SJCRH30 (cell line): ENCODE measurements at places on chromosomes 7 and 10.

DNA sequence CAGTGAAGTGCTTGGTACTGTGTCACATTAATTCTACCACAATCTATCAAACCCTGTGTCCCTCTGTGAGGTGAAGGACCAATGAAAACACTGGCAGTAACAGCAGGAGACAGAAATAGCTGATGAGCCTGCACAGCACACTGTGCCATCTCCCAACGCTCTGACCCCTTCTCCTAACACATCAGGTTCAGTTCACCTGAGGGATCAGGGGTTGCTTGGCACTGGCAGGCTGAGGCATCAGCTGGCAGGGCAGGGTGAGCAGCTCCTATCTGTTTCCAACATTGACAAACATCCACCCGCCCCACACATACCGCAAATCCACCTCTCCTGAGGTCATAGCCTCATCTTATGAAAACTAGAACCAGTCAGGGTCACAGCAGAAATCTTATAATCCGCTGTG is 120.9 kb downstream of the ICA1 start:
- no peak overlapping the region for H3K27ac ChIP-seq
- H3K36me3 ChIP-seq = no peaks in the 10 kb centered on the region
- DNase-seq = no peak
- H3K4me1 ChIP-seq = no peaks in the 10 kb centered on the region; the same call in 1 of the 2 replicates
- no peak overlapping the region for H3K4me3 ChIP-seq
- no peaks in the 10 kb centered on the region for H3K27me3 ChIP-seq

DNA sequence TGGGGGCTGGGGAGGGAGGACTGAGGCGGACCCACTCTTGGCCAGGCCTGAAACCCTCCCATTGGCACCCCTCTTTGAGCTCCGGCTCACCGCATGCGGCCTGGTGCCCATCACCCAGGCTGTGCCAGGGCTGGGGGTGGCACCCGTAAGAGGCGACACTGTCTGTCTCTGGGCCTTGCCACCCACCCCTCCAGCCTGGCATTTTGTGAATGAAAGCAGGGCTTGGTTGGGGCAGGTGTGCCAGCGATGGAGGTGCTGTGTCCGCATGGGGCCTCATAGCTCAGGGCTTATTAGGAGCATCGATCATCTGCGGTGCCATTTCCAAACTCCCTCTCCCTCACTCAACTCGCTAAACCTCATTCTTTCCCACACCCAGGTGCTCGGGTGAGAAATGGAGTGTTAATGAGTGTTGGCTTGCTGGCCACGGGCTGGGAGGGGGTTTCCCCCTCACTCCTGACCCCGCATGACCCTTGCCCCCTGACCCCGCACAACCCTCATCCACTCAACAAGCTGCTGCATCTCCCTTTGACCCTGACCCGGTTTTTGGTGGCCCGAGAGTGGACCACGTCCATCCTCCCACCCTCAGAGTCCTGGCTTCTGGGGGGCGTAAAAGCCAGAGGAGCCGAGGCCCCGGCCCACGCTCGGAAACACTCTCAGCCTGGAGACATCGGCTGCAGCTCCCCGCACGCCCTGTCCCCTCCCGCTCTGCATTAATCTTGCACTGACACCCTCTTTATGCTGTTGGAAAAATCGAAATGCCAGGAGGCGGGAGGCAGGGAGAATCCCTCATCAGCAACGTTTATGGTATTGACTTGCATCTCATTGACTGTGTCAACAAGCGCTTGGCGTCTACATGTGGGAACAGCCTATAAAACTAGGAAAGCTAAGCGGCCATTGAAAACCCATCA is 161.2 kb downstream of the DNAJB6 start:
- H3K27ac ChIP-seq = no peak overlapping the region
- no peak overlapping the region for H3K4me3 ChIP-seq
- H3K36me3 ChIP-seq = no peaks in the 10 kb centered on the region
- peaks cover 9% of the 10 kb centered on the region; the same call in 1 of the 2 replicates for H3K27me3 ChIP-seq

DNA sequence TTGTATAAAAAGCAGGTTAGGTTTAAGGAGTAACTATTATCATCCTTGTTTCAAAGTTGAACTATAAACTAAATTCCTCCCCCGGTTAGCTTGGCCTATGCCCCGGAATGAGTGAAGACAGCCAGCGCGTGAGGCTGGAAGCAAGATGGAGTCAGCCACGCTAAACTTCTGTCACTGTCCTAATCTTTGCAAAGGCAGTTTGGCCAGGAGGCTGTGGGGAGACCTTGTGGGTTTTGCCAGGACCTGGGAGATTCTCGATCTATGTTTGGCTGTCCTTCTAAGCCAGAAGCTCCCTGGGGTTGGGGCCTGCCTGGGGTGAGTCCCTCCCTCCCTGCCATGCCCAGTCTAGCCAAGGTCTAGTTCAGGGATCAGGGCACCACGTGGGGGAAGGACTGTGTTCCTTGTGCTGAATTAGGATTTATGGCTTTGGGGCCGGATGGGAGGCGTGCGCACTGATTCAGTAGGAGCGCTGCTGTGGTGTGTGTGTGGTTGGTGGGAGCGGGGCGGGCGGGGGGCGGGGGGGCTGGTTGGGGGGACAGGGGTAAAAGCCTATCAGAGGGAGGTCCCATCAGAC is 871 bp upstream of the GTF2IRD1 start:
- no peaks in the 10 kb centered on the region for H3K27me3 ChIP-seq
- peak overlapping the region; percentile 89 for H3K4me3 ChIP-seq
- peaks cover 8% of the 10 kb centered on the region for H3K36me3 ChIP-seq
- H3K4me1 ChIP-seq = peaks cover 7% of the 10 kb centered on the region; the same call in 1 of the 2 replicates

- H3K4me1 ChIP-seq = no peaks in the 10 kb centered on the region
- H3K36me3 ChIP-seq = peaks cover 36% of the 10 kb centered on the region
- no peak for DNase-seq
- no peaks in the 10 kb centered on the region for H3K27me3 ChIP-seq
These were observed 15.9 kb downstream of the RP9 start for GRCh38 chr7:33093266-33093665.

- no peak overlapping the region for H3K4me3 ChIP-seq
- H3K27ac ChIP-seq = no peak overlapping the region
- DNase-seq = peak; percentile 54
- no peaks in the 10 kb centered on the region for H3K27me3 ChIP-seq
- H3K4me1 ChIP-seq = peaks cover 6% of the 10 kb centered on the region; the same call in 1 of the 2 replicates
These were observed 106.4 kb upstream of the SDK1 start for GRCh38 chr7:3194501-3195141.

GRCh38 chr7:66669088-66669487 is 40.4 kb downstream of the KCTD7 start:
- no peak overlapping the region for H3K27ac ChIP-seq
- peak; percentile 14 for DNase-seq
- no peaks in the 10 kb centered on the region for H3K27me3 ChIP-seq
- no peaks in the 10 kb centered on the region for H3K4me1 ChIP-seq

GRCh38 chr10:44370731-44371248 is 14.1 kb downstream of the CXCL12 start:
- DNase-seq = no peak
- no peak overlapping the region for H3K4me3 ChIP-seq
- H3K27me3 ChIP-seq = no peaks in the 10 kb centered on the region

- no peak overlapping the region for H3K27ac ChIP-seq
- DNase-seq = no peak
- no peaks in the 10 kb centered on the region for H3K27me3 ChIP-seq
- H3K4me3 ChIP-seq = no peak overlapping the region
- H3K36me3 ChIP-seq = no peaks in the 10 kb centered on the region
These were observed 73.4 kb downstream of the VIPR2 start for GRCh38 chr7:159071260-159071659.

- no peaks in the 10 kb centered on the region for H3K36me3 ChIP-seq
- no peak for DNase-seq
- no peak overlapping the region for H3K27ac ChIP-seq
These were observed 31.0 kb upstream of the NUB1 start for GRCh38 chr7:151310578-151310977.

GRCh38 chr10:19915816-19916215 is 99.6 kb downstream of the PLXDC2 start:
- H3K4me1 ChIP-seq = no peaks in the 10 kb centered on the region; the same call in 1 of the 2 replicates
- H3K27me3 ChIP-seq = no peaks in the 10 kb centered on the region
- H3K4me3 ChIP-seq = no peak overlapping the region

- H3K4me1 ChIP-seq = no peaks in the 10 kb centered on the region
- no peaks in the 10 kb centered on the region for H3K27me3 ChIP-seq
- no peak overlapping the region for H3K27ac ChIP-seq
- H3K36me3 ChIP-seq = peaks cover 82% of the 10 kb centered on the region
These were observed 9.4 kb downstream of the FZD9 start for GRCh38 chr7:73442903-73443500.

DNA sequence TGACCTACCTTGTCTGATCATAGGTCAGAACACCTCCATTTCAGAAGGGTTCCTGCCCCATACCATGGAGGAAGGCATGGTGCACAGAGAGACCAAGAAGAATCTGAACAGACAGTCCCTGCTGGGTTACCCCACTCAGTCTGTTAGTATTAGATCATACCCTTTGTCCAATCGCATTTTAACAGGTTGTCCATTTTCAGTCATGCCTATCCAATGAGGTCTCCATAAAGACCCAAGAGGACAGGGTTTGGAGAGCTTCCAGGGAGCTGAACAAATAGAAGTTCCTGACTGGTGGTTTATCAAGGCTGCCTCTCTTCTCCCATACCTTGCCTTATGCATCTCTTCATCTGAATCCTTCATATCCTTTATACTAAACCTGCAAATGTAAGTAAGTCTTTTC is 21.2 kb upstream of the SLC16A12 start:
- H3K4me3 ChIP-seq = no peak overlapping the region
- H3K27me3 ChIP-seq = no peaks in the 10 kb centered on the region
- H3K27ac ChIP-seq = no peak overlapping the region
- DNase-seq = peak; percentile 5
- H3K4me1 ChIP-seq = no peaks in the 10 kb centered on the region
- H3K36me3 ChIP-seq = no peaks in the 10 kb centered on the region

- no peaks in the 10 kb centered on the region for H3K36me3 ChIP-seq
- H3K4me3 ChIP-seq = no peak overlapping the region
- peaks cover 16% of the 10 kb centered on the region for H3K4me1 ChIP-seq
- no peaks in the 10 kb centered on the region; the same call in 1 of the 2 replicates for H3K27me3 ChIP-seq
- H3K27ac ChIP-seq = no peak overlapping the region
- DNase-seq = no peak
These were observed 110.0 kb downstream of the LRMDA start for GRCh38 chr10:75541411-75541810.

- no peak overlapping the region for H3K27ac ChIP-seq
- no peaks in the 10 kb centered on the region for H3K36me3 ChIP-seq
- no peaks in the 10 kb centered on the region for H3K27me3 ChIP-seq
These were observed 306.3 kb downstream of the C7orf25 start for GRCh38 chr7:42605406-42606192.

- H3K36me3 ChIP-seq = no peaks in the 10 kb centered on the region
- H3K4me3 ChIP-seq = no peak overlapping the region
- DNase-seq = no peak
These were observed 717 bp downstream of the ADCY1 start for GRCh38 chr7:45574669-45575500.

DNA sequence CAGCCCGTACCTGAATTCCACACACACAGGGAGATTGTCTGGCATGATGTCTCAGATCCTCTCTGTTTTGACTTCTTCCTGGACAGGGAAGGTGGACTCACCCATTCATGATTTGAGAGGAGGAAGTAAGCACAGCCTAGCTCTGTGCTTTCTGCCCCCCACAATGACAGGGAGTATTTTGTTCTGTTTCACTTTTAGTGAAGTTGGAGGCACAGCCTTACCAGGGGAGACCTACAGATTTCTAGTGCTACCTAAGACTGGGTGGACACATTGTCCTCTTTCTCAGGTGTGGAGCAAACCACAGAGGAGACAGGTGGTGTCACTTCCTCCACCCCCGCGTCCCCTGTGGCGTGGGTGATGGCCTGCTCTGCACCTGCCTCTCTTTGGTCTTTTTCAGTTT is 408.6 kb upstream of the PFKP start:
- H3K4me1 ChIP-seq = no peaks in the 10 kb centered on the region
- H3K27ac ChIP-seq = no peak overlapping the region
- no peaks in the 10 kb centered on the region for H3K27me3 ChIP-seq
- DNase-seq = no peak
- H3K4me3 ChIP-seq = no peak overlapping the region

DNA sequence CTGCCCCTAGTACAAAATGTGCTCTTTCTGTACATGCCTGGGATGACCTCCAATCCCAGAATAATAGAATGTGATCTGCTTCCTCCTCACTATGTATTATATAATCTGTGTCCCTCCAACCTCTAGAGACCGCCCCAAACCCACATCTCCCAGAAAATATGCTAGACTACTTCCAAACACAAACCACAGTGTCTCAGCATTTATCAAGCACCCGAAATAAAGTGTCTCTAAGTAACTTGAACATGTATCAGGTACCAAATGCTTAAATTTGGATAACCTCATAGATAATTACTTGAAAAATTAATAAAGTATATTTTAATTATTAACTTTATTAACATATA is 16.1 kb downstream of the LYZL1 start:
- no peaks in the 10 kb centered on the region for H3K27me3 ChIP-seq
- no peaks in the 10 kb centered on the region for H3K36me3 ChIP-seq
- DNase-seq = no peak
- H3K4me1 ChIP-seq = no peaks in the 10 kb centered on the region
- H3K4me3 ChIP-seq = no peak overlapping the region
- H3K27ac ChIP-seq = no peak overlapping the region
